HL-60 (cell line): ENCODE measurements at places on chromosomes 11 and 22.
A peak's percentile ranks its signal among the peaks of the same experiment; 100 is the strongest.

DNA sequence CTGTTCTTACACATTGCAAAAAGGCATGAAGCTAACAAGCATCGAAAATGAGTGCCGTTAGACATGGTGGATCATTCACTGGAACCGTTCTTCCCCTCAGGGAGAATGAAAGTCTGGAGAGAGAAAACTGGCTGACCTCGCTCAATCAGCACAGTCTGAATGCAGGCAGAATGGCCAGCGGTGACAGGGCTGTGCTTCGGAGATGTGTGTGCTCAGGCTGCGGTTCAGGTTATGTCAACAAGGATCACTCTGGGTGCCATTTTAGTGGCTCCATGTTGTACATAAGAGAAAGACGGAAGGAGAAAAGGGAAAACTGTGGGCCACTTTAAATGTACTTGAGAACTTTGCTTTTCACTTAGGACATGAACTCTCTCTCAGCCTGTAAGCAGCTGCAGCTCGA lies 749.8 kb upstream of the ARHGAP42 start:
- no peak for DNase-seq

DNA sequence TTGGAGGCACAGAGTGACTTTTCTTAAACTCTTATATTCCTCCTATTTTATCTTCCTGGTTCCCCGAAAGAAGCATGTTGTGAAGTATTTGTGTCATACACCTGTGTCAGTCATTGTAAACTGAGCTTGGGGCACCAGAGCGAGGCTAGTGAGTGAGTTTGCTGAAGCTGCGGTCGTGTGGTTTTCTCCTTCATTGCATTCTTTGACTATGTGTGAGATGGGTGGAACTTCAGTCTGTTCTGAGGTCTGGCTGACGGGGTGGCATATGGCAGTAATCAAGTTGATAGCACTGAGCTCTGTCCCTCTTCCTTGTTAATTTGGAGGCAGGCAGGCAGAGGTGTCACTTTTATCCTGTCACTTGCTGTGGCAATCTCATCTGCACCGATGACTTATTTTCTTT lies 4.2 kb downstream of the VPS26B start:
- no peak for DNase-seq

DNA sequence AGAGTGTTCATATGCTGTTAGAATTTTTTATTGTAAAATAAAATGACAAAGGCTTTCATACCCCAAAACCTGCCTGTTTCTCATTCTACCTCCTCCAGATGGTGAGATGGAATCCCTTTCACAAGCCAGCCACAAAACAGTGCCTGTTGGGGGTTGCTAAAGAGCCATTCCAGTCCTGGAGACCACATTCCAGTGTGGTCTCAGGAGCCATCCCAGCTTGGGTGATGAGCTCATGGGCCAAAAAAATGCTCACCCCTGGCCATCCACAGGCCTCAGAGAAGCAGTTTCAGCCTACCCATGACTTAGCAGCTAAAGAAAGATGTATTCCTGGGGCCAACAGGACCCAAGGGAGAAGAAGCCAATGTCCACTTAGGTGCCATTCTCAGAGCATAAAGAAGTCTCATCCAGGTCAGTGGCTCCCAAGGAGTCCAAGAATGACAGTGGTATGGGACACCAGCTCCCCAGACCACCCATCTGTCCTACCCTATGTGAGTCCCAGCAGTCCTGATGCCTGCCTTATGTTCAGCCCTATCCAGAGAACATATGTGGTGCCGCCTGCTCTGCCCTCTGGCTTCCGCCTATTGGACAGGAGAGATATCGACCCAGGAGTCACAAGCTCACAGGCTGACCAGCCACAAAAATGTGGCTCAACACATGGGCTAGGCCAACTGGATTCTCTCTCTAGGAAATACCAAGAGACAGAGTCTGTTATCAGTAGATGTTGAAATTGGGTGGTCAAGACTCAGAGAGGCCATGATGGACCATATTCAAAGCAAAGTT lies 26.4 kb downstream of the C11orf91 start:
- DNase-seq = no peak

DNA sequence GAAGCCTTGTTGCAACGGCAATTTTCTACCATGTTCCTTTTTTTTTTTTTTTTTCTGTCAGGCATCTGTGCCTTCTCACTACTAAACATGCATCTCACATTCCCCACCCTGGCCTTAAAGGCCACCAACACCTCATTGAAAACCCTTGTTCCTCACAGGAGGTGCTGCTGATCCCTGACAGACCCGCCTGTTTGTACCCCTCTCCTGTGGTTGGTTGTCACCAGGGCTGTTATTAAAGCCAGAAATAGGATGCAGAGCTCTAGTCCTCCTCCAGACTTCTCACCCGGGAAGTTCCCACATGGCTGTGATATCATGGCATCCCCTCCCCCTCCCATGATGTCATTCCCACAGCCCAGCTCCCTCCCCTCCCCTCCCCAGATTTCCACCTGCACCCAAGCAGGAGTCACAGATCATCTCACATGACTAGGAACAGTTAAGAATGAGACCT lies 302.8 kb upstream of the NCAM1 start:
- no peak for DNase-seq

GRCh38 chr22:27240298-27241075 lies 561.1 kb downstream of the MN1 start:
- DNase-seq = no peak

DNA sequence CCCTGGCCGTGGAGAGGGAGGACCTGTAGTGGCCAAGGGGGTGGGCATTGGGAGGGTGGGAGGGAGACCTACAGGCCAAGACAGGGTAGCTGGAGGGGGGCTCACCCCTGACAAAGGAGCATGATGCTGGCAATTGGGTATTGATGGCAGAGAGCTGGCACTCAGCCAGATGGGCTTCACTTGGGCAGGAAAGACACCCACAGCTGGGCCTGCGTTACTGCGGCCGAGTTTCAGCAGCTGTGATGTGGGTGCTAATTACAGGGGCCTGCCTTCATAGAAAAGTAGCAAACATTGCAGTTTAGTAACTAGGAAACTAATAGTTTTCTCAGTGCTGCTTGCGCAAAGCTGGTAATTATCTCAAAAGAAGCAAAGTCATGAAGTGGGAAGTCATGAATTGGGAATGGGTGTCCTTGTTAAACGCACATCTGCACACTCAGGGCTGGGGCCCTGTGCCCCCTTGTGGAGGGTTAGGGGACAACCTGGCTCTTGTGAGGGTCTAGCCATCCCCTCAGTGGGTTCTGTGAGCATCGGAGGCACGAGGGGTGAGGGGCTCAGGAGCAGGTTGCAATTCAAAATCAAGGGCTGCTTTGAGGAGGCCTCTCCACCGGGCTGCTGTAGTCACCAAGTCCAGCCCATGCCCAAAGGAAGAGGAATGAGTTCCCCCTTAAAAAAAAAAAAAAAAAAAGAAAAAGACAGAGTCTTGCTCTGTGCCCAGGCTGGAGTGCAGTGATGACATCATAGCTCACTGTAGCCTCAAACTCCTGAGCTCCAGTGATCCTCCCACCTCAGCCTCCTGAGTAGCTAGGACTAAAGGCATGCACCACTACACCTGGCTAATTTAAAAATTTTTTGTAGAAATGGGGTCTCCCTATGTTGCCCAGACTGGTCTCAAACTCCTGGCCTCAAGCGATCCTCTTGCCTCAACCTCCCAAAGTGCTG lies 24.4 kb upstream of the TXNRD2 start:
- no peak for DNase-seq

DNA sequence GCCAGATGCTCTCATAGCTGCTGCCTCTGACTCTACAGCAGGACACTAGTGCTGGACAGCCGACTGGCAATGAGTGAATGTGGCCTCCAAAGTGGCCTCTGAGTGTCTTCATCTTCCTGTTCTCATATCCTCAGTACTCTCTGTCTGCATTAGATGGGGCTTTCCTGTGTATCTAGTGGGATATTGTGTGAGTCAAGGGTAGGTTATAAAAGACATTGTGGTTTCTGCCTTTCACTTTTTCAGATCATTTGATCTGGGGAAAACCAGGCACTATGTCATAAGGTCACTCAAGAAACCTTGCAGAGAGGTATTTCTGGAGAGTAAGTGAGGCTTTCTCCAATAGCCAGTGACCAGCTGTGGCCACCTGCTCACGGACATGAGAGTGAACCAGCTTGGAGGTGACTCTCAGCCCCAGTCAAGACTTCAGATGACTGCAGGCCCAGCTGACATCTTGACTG lies 333.6 kb upstream of the NCAM1 start:
- no peak for DNase-seq

GRCh38 chr22:17860220-17860965 lies 86.1 kb upstream of the BID start:
- DNase-seq = no peak

DNA sequence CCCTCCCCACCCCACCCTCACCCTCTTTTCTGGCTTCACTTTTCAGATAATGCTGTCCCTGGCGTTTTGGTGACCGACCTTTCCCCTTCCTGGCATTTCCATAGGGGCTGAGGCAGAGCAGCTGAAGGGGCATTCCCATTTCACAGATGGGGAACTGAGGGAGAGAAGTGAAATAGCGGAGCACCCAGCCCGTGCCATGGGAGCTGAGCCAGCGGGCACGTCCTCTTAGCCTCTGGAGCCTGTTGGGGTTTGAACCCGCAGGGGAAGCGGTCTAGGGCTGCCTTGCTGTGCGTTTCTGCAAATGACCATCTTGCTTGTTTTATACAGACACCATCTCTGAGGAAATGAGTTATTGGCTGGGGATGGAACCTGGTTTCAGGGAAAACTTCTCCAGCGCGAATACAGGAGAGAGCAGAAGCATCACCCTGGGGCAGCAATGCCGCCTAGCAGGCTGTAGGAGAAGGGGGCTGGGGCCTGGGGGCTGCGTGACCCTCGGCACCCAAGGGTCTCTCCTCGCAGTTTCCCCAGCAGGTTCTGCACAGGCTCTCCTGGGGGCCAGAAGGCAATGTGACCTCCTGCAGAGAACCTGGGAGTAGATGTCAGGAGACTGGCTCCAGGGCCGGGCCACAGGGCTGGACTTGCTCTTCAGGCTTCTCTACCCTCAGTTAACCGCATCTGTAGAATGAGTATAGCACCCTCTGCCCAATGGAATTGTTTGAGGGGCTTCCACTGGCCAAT lies 1.5 kb downstream of the PTPRJ start:
- peak; percentile 62 for DNase-seq

- no peak for DNase-seq
Measured at GRCh38 chr22:30891781-30892180, 76.8 kb downstream of the MORC2 start.

DNA sequence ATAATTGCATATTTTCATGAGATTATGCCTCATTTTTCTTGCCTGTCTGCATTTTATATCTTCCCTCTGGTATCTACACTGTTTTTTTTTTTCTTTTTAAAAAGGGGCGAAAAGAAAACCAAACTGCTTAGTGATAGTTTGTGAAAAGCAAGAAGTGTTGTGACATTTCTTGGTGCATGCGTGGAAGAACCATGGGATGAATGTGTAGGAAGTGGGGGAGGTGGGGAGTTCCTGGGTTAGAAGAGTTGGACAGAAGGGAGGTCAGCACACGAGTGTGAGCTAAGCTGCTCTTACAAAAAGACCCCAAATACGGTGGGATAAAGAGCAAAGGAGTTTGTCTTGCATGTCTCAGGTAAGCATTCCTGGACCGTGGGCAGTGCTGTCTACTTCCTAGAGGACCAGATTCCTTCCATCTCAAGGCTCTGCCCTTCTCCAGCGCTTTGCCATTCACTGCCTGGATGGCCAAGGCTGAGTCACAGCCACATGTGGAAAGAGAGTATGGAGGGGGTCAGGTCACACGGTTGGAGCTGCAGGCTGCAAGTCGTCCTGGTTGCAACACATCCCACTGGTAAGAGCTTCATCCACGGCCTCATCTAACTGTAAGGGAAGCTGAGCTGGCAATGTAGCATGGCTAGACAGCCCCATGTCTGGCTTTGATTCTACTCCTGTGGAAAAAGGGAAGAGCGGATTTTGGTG lies 300.6 kb downstream of the DDX10 start:
- peak; percentile 58 for DNase-seq
